Inflammatory macrophage treated with lipopolysaccharide for 1 hour (primary cell): ENCODE measurements at places on chromosomes 2 and 18.

GRCh38 chr2:189641590-189641989, 19.7 kb upstream of the ASNSD1 start:
- DNase-seq: peak; percentile 7

DNA sequence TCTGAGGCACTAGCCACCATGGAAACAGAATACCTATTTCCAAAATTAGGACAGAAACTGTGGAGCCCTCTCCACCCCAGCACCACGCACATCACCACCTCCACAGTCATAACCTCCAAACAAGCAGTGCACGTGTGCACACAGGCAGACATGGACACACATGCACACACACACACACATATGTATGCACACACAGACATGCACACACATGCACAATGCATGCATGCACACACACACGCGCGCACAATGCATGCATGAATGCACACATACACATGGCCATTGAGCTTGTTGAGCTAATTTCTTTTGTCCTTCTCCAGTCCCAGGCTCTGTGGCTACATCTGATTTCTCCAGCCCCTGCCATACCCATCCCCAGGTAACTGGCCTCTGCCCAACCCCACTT, 161.6 kb upstream of the EPB41L3 start:
- DNase-seq: no peak

DNA sequence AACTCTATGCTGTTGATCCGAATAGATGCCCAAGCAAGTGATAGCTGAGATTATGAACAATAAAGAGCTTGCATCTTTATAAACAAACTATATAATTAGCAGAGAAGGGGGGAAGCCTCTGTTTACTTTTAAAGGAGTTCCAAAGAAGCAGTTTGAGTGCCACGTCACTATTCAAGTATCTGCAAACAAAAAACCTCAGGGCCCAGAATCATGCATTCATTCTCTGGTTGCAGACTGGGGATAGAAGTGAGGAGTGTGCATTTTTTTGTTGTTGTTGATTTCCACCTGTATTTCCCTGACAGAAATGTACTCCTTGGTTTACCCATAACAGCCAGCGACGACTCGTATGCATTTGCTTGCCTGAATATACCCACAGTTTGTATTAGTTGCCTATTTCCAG, 264.3 kb downstream of the PTGR3 start:
- DNase-seq: no peak

GRCh38 chr2:62706721-62707521, 1.4 kb downstream of the EHBP1 start:
- DNase-seq: no peak

GRCh38 chr2:28231110-28231631, 161.5 kb upstream of the FOSL2 start:
- DNase-seq: peak; percentile 76
